ENCODE measurements at places on chromosomes 6 and 20.

GRCh38 chr6:163149279-163149848 lies 265.2 kb upstream of the QKI start:
- no peak for DNase-seq

- DNase-seq: no peak
Observed at GRCh38 chr6:53161481-53162009, 12.9 kb upstream of the GCM1 start.

DNA sequence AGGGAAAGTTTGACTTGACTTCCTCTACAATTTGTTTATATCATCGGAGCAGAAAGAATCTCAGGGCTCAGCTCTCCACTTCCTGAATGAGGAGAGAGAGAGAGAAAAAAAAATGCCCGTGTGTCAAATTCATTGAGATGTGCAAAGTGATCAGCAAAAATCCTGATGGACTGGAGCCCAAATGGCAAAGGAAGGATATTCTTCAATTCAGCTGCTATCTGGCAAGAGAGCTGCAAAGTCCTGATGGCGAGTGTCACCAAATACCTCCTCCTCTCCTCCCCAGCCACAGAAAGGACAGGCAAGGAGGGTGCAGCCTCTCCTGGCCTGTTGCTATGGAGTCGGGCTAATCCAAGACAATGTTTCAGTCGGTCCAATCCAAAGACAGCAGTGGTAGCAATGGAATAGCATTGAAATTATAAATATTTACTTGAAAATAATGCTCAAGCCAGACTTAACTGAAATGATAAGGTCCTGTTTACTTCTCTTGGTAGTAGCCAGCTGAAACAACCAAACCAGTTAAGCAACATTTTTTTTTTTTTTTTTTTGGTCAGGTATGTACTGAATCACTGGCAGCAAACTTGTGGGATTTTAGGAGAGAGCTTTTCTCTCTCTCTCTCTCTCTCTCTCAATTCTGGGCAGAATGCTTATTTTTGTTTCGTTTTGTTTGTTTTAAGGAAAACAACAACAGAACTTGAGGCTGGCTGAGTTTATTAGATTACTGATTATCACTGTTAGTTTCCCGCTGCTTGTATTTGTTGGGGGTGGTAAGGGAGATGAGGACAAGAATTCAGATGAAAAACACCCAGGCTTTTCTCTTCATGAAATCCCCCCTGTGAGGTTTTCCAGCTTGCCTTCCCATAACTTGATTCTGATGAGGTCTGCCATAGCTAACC lies 204.2 kb downstream of the BCAS1 start:
- no peak for DNase-seq

- no peak for DNase-seq
Observed at GRCh38 chr6:44500074-44500473, 112.6 kb downstream of the CDC5L start.

DNA sequence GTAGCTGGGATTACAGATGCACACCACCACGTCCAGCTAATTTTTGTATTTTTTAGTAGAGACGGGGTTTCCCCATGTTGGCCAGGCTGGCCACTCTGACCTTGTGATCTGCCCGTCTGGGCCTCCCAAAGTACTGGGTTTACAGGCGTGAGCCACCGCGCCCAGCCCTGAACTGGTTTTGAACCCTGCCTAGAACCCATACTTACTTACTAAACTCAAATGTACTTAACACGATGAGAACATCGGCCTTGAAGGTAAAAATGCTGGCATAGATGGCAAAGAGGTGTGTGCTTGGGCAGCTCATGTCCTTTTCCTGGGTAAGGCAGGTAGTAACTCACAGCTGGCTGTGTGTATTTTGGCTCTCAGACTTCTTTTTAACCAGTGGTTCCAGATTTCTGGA lies 3.2 kb upstream of the ARMC12 start:
- no peak for DNase-seq

DNA sequence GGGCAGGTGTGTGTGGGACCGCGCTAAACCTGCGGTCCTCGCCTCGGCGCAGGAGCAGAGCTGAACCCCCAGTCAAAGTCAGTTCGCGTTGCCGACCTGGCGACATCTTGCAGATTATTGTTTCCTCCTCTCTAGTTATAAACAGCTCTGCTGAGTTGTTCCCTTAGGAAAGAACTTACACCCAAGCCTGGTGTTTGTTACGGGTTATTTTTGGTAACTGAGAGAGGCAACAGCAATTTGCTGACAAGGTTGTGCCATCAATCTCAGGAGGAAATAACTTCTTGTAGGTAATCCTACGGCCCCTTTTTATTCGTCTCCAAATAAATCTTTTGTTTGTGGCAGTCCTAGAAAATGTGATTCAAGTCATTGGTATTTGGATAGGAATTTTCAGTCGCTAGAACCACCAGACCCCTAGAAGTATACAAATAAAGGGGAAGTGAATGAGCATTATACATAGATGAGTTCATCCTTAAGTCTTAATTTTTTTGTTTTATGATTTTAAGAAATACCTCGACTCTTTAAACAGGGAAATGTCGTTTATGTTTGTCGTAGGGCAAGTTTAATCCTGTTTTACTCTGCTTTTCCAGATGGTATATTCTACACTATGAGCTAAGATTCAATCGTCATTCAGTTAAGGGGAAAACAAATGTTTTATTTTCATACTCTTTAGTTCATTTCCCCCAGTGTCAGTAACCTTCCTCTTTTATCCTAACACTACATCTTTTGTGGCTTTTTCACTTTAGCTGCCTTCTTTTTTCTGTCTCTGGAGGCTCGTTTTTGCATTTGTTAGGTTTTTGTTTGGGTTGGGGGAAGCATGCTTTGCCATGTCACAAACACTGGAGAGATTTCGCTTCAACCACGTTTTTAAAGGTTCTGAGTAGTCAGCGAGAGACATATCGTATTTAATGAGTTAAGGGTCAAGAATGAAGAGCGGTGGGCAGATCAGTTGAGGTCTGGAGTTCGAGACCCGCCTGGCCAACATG lies 1.2 kb downstream of the PM20D2 start:
- peak; percentile 14 for DNase-seq

- no peak for DNase-seq
Observed at GRCh38 chr6:166174031-166174430, 6.4 kb upstream of the TBXT start.

GRCh38 chr20:64226686-64227580 lies 28.6 kb upstream of the PCMTD2 start:
- DNase-seq: peak; percentile 6

Measured in CD4-positive, alpha-beta T cell (primary cell).